ENCODE measurements at places on chromosomes 7 and 10. TPM values are rescaled to one million over a fixed set of nuclear protein-coding genes. Genes with fewer than 3 reads are reported as not detected.

Gene ATRNL1
- 11.7 TPM for total RNA-seq

Gene TLL2
- total RNA-seq: 6.5 TPM

Gene SCRN1
- total RNA-seq: 36.0 TPM

Gene GAD2
- not detected for total RNA-seq

Gene KLLN
- total RNA-seq: 0.10 TPM

Gene ZNF503
- 12.6 TPM for total RNA-seq

Gene HOXA3
- 2.4 TPM for total RNA-seq

Gene SPDYE2B
- not detected for total RNA-seq

Gene EPHA1
- total RNA-seq: 12.5 TPM

Gene NEBL
- 26.2 TPM for total RNA-seq

Gene ADGRA1
- 3.3 TPM for total RNA-seq

Gene PTF1A
- total RNA-seq: not detected

Gene NXPH1
- total RNA-seq: not detected

Gene TRIM50
- 0.31 TPM for total RNA-seq

Gene MKRN1
- total RNA-seq: 68.9 TPM

Gene AS3MT
- total RNA-seq: 8.7 TPM

Gene MACC1
- 6.9 TPM for total RNA-seq

Gene SH2D4B
- not detected for total RNA-seq

Data from tongue (tissue), 3 donors.